Esophagus mucosa (tissue), 1 donor: ENCODE measurements at places on chromosomes 1 and 21.

GRCh38 chr1:89545264-89546038 lies 20.8 kb downstream of the LRRC8B start:
- ATAC-seq = peak; percentile 47

- ATAC-seq = peak; percentile 35
Measured at GRCh38 chr1:115230281-115230680, 107.8 kb downstream of the NGF start.

GRCh38 chr1:230191079-230191804 lies 124.2 kb downstream of the GALNT2 start:
- peak; percentile 24 for ATAC-seq

DNA sequence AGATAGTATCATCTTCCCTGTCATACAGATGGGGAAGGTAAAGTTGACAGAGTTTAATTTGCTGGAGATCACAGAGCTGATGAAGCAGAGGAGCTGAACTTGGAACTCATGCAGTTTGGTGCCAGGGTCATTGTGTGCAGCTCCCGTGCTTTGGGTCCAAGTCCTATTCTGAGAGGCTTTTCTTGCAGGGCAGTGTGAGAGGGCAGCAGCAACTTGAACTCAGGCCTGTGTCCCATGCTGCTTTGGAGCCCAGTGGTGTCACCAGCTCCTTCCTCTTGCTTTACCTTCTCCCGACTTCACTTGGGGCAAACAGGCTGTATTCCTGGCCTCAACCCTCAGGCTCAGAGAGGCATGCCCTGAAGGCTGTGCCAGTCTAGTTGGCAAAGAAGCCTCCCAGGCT lies 24.7 kb downstream of the INAVA start:
- no peak for ATAC-seq

- no peak for ATAC-seq
Measured at GRCh38 chr1:82179131-82179530, 378.4 kb downstream of the ADGRL2 start.

DNA sequence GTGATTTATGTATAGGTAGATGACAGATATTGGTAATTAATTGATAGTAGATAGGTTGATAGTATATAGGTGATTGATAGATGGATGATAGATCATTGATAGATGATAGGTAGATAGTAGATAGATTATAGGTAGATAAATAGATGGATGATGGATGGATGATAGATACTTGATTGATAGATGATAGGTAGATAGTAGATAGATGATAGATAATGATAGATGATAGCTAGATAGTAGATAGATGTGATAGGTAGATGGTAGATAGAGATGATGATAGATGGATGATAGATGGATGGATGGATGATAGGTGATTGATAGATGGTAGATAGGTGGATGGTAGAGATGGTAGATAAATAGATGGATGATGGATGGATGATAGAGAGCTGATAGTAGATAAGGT lies 62.0 kb upstream of the SAMD11 start:
- no peak for ATAC-seq

GRCh38 chr1:150389650-150390049 lies 25.7 kb downstream of the RPRD2 start:
- peak; percentile 48 for ATAC-seq

GRCh38 chr1:32291145-32291707 lies 657 bp upstream of the HDAC1 start:
- peak; percentile 70 for ATAC-seq

- ATAC-seq = no peak
Measured at GRCh38 chr1:207801819-207802218, 50.0 kb downstream of the CD46 start.

DNA sequence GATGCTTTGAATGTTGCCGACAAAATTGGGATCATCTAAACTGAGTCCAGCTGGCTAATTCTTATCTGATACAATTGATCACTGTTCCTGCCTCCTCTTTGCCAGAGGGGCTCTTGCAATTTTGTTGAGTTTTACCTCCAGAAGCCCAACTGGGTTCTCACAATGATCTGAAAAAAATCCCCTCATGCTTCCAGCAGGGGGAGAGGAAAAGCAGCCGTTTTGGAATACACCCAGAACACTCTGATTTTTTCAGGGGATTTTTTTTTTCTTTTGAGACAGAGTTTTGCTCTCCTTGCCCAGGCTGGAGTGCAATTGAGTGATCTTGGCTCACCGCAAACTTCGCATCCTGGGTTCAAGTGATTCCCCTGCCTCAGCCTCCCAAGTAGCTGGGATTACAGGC lies 13.9 kb upstream of the RERE start:
- ATAC-seq = no peak

GRCh38 chr1:28246427-28246832 lies 10.5 kb downstream of the ATP5IF1 start:
- ATAC-seq = peak; percentile 53

GRCh38 chr1:207097871-207098324 lies 6.1 kb upstream of the C4BPA start:
- peak; percentile 11 for ATAC-seq

DNA sequence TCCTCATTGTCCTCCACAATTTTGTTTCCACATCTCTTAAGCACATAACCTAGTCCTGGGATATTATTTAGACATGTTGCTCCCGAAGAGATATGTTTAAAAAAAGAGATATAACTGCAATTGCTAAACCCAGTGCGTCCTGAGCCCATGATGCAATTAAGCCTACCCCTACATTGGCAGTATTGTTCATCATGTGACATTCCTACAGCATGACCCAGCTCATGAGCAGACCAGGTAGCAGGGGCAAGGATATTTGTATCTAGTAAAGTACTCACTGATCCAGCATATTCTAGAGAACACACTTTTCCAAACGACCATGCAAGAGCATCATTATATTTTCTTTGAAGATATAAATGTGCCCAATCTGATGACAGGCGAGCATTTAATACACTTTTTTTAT lies 1.2 kb downstream of the ADAM30 start:
- no peak for ATAC-seq

DNA sequence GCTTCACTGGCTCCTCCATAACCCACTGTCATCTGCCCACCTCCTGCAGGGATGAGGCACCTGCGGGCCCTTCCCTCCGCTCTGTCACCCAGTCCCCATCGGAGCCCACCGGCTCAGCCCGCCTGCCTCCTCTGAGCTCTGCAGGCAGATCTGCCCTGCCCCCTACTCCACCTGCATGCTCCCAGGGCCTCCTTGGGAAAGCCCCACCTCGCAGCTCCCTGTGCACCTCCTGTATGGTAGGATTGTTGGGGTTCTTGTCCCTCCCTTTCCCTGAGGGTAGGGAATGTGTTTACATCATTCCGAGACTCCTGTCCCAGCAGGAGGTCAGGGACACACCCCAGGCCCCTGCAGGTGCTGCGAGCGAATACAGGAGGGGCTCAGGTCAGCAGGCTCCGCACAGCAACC lies 50.5 kb downstream of the SIK1 start:
- peak; percentile 25 for ATAC-seq

DNA sequence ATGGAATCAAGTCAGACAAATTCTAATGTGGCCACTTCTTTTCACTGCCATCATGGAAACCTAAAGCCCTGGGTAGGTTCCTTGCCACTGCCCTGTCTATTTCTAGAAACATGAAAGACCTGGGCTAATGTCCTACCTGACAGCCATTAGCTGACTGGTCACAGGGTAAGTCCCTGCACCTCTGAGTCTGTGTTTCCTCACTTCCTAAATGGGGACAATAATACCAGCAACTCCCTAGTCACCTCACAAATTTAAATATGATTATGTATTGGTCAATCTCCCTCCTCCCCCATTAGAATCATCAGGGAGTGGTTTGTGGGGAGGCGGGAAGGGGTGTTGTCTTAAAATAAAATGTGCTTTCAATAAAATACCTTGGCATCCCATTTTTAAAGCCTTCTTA lies 2.2 kb downstream of the CREG1 start:
- peak; percentile 48 for ATAC-seq

DNA sequence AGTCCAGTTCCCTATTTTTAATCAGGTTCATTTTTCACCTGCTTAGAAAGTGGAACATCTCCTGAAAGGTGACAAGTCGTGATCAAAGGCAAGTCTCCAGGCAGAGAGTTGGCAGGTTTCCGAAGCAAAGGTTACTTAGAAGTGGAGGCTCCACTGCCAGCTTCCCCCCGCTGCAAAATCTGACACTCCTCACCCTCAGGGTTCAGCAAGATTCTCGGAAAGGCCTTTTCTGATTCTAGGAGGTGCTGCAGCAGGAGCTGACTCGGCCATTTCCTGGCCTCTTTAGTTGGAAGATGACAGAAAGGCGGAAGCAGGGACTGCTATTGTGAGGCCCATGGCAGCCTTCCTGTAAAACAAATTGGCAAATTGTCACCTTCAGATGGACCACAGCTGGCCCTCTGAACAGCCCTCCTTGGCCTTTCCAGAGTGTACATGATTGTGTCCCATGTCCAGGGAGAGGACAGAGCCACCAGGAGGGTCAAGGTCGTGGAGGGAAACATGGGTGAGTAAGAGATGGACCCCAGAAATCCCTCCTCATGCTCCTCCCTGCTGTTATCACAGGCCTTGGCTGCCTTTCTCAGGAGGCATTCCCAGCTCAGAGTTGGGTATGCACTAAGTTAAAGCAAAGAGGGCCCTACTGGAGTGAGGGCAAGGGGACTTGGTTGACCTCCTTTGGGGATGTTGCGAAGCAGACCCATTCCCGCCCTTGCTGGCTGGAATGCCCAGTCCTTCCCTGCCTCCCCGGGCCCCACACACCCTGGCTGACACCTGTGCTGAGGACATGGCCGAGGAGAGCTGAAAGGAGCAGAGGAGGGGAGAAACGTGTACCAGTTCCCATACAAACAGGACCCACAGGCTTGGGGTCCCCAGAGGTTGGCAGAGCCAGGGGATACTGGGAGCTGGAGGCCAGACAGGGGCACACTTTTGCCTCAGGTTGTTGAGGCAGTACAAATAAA lies 115.5 kb upstream of the IRF2BP2 start:
- peak; percentile 7 for ATAC-seq

- no peak for ATAC-seq
Measured at GRCh38 chr1:121417325-121417923, 232.6 kb downstream of the SRGAP2C start.

- no peak for ATAC-seq
Measured at GRCh38 chr1:46137916-46138315, 5.5 kb upstream of the PIK3R3 start.
